WTC11 (cell line): ENCODE measurements at places on chromosomes 12 and 14. TPM values are rescaled to one million over a fixed set of nuclear protein-coding genes. Genes with fewer than 3 reads are reported as not detected.

- no peak for DNase-seq
Observed at GRCh38 chr14:81113176-81113575, 107.6 kb downstream of the GTF2A1 start.

GRCh38 chr12:54356951-54357356 lies 7.3 kb downstream of the GPR84 start:
- no peak for DNase-seq

The TAS2R46 gene
- 0.44 to 0.85 TPM (median 0.69 TPM) in 3 replicates for total RNA-seq

DNA sequence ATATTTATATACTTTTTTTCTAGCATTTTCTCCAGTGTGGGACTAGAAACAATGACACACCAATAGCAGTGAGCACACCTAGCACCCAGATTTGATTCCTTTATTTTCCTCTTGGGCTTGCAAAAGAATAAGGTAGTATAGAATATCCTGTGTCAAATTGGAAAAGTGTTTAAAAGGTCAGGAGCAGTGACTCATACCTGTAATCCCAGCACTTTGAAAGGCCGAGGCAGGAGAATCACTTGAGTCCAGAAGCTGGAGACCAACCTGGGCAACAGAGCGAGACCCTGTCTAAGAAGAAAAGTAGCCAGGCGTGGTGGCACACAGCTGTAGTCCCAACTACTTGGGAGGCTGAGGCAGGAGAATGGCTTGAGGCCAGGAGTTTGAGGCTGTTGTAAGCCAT lies 53.8 kb upstream of the SGPP1 start:
- no peak for DNase-seq

GRCh38 chr12:126883697-126884096 lies 1383.3 kb upstream of the TMEM132C start:
- DNase-seq, result no peak

DNA sequence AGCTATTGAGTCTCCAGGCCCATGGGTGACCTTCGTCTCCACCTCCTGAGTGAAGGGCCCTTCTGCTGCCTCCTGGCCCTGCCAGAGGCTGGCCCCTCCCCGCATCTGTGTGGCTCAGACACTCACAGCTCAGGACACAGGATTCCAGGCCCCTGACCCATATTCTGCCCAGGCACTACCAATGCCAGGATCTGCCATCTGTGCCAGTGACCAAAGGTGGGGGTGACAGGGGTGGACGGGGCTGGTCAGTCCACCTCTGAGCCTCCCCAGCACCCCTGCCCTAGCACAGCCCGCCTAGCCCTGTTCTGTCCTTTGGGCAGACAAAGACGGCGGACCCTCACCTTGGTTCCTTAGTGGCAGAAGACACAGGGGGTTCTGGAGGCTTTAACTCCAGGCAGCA lies 2.8 kb downstream of the ASB2 start:
- no peak for DNase-seq

- DNase-seq, result no peak
Observed at GRCh38 chr12:91017511-91018263, 12.9 kb upstream of the EPYC start.

GRCh38 chr12:2198005-2198501 lies 145.3 kb downstream of the CACNA1C start:
- peak; percentile 69 for DNase-seq

The ESPL1 gene
- 41.5 to 61.4 TPM (median 48.5 TPM) in 3 replicates for total RNA-seq

DNA sequence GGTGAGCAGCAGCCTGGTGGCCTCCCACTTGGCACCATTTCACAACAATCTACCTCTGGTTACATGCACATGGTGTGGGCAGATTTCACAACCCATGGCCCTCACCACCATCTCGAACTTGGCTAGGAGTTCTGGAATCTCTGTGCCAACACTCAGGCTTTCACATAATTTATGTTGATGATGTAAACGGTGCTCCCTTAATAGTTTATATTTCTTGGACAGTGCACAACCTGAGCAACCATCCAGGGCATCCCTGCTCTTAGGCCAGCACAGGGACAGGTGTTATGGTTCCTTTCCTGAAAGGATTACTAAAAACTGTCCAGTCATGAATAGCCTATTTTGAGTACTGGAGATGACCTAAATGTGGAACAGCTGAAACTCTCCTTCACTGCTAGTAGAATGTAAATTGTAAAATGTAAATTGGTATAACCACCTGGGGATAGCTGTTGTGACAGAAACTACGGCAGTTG lies 28.6 kb downstream of the ABCB9 start:
- DNase-seq, result no peak

GRCh38 chr12:2691345-2692071 lies 103.3 kb upstream of the FKBP4 start:
- peak; percentile 50 for DNase-seq

The MTERF2 gene
- 7.0 to 9.3 TPM (median 9.0 TPM) in 3 replicates for total RNA-seq

- DNase-seq, result no peak
Observed at GRCh38 chr12:88450136-88450535, 130.1 kb downstream of the KITLG start.

The RBP5 gene
- total RNA-seq, result 4.1 to 5.4 TPM (median 4.7 TPM) in 3 replicates

DNA sequence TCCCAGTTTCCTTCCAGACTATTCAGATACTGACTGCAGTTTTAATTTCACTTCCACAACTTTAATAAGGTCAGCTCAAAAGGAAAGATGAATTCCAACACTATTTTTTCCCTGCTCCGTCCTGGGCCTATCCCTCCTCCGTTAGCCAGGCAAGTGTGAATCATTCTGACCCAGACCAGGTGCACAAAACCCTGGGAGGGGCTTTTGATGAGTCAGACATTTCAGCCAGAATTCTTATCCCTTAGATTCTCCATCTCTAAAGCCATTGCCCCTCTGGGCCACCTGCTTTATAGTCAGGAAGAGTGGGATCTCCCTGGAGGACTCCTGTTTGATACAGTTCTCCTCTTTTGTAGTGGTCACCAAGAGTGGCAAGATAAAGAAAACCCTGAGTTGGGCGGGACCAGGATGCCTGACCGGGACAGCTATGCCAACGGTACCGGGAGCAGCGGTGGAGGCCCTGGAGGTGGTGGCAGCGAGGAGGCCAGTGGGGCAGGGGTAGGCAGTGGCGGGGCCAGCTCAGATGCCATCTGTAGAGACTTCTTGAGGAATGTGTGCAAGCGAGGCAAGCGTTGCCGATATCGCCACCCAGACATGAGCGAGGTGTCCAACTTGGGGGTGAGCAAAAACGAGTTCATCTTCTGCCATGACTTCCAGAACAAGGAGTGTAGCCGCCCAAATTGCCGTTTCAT lies 2.2 kb downstream of the ZC3H10 start:
- no peak for DNase-seq

- no peak for DNase-seq
Observed at GRCh38 chr12:26935636-26936378, 2.0 kb downstream of the INTS13 start.

DNA sequence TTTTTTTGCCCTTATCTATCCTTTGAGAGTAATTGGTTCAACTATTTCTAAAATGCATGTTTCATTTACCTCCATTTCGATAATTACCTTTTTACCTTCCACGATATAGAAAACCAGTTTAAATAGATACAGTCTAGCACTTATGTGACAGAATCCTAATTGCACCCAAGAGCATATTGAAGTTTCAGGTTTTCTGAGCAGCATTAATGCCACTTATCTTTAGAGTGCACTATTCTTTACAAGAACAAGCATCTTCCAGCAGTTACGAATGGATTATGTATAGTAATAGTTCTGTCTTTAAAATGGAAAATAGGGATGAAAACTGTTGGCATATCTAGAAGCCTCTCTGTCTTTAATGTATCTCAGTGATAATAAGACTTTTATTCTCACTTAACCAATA lies 82.2 kb upstream of the ATXN7L3B start:
- DNase-seq, result no peak

The RAD52 gene
- 17.1 to 20.7 TPM (median 19.2 TPM) in 3 replicates for total RNA-seq

The CLEC9A gene
- total RNA-seq, result not detected in 3 replicates

The ALDH1L2 gene
- total RNA-seq, result 3.5 to 7.7 TPM (median 5.5 TPM) in 3 replicates

The PTHLH gene
- not detected in 3 replicates for total RNA-seq

DNA sequence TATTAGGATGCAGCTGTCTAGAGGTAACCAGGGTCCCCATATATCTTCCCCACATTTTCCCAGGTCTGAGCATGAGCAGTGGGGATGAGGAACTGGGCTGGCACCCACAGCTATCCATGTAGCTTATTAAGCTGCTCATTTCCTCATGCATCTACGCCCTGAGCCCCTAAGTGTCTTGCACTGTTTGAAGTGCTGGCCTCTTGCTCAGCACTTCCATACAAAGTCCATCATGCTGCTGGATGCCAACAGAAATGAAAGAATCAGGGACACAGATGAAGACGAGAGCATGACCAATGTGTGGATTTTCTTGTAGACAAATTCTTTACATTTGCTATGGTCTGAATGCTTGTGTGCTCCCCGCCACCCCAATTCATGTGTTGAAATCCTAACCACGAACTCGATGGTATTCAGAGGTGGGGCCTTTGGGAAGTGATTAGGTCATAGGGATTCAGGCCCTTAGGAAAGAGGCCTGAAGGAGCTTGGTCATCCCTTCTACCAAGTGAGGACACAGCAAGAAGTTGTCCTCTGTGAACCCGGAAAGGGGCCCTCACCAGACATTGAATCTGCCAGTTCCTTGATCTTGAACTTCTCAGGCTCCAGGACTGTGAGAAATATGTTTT lies 54.5 kb downstream of the C12orf75 start:
- no peak for DNase-seq

DNA sequence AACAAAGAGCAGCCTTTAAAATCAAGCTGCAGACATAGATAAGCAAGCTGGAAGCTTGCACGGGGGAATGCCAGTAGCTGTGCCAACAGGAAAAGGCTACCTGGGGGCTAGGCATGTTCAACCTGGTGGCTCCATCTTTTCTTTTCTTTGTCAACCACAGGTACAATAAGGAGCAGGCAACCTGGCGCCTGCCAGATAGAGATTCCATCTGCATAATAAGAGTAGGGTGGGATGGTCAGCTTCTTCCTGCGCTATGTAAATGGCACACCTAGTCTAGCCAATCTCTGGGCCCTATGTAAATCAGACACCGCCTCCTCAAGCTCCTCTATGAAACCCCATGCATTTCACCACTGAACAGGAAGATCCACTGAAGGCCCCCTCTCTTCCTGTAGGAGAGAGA lies 87.4 kb upstream of the PKP2 start:
- DNase-seq, result no peak

DNA sequence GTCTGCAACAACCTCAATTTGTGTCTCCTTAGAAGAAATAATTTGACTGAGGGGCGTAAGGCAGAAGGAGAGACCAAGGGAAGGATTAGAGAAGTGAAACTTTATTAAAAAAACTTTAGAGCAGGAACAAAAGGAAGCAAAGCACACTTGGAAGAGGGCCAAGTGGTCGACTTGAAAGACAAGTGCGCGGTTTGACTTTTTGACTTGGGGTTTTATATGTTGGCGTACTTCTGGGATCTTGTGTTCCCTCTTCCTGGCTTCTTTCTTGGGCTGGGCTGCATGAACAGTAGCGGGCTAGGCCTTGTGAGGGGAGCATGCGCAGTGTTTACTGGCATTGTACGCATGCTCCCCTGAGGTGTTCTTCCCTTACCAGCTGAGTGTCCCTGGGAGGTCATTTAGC lies 369.3 kb upstream of the DCN start:
- no peak for DNase-seq

GRCh38 chr14:100955201-100955600 lies 51.7 kb upstream of the RTL1 start:
- DNase-seq, result no peak

DNA sequence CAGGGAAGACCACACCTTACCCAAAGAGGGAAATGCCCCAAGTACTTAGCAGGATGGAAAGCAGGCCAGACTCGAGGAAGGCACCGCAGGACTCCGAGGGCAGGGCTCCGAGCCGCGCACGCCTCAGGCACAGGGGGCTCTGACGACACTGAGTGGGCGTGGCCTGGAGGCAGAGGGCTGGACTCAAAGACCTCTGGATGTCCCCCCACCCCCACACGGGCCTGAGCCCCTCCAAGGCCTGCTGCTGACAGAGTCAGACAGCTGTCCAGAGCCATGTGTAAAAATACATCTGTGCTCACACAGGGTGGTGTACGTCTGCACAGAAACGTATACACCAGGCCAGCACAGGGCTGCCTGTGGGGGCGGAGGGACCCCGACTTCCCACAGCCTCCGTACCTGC lies 1.4 kb downstream of the AKT1 start:
- DNase-seq, result peak; percentile 89

DNA sequence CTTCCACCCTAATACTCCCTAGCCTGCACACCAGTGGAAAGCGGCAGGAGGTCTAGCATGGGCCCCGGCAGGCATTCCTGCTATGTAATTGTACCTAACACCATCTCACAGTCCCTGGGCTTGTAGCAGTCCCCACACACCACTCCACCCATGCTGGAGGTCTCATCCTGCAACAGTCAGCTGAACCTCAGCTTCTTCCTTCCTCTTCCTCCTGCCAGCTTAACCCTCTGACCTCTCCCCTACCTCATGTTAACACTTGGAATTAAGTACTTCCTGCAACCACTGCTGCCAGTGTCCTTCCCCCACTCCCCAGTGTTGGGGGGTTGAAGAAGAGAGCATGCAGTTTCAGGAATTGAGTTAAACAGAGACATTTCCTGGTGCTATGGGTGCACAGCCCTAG lies 7.6 kb downstream of the ADCY4 start:
- no peak for DNase-seq

- DNase-seq, result no peak
Observed at GRCh38 chr14:24937300-24937699, 112.6 kb downstream of the STXBP6 start.

The PZP gene
- 0.15 to 0.25 TPM (median 0.18 TPM) in 3 replicates for total RNA-seq

DNA sequence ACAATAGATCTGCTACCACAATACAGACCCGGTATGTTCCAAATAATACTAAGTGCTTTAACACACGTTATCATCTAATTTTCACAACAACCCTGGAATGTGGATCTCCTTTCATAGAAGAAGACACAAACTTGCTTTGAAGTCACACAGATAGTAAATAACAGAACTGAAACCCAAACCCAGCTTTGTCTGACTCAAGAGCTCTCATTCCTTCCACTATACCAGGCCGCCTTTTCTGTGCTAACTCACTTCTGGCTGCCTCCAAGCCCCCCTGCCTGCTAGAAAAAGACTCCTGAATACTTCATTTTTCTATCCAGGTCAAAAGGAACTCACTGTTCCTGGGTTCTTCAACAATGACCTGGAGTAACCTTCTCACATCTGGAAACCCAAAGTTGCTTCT lies 37.8 kb downstream of the PRPF40B start:
- no peak for DNase-seq

DNA sequence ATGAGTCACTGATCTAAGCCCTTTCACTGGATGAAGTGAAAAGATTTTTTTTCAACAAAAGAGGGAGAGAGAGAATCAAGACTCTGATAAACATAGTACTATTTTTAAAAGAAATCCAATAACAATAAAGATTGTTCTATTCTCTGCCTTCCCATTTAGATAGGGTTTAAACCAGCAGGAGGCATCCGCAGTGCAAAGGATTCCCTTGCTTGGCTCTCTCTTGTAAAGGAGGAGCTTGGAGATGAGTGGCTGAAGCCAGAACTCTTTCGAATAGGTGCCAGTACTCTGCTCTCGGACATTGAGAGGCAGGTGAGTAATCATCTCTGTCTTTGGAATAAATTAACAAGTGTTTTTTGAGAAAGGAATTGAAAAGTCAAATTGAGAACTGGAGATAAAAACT lies 124.9 kb downstream of the DERA start:
- no peak for DNase-seq
